ENCODE measurements at places on chromosomes 1 and 21.

- H3K27me3 ChIP-seq, result no peaks in the 10 kb centered on the region
- H3K4me1 ChIP-seq, result peaks cover 16% of the 10 kb centered on the region
Observed at GRCh38 chr1:9758559-9759121, 65.1 kb downstream of the CLSTN1 start.

GRCh38 chr1:9626201-9626608 lies 25.3 kb upstream of the PIK3CD start:
- peaks cover 1% of the 10 kb centered on the region for H3K27me3 ChIP-seq
- H3K27ac ChIP-seq, result no peak overlapping the region
- H3K36me3 ChIP-seq, result no peaks in the 10 kb centered on the region

- no peak overlapping the region for H3K27ac ChIP-seq
- DNase-seq, result no peak
- no peaks in the 10 kb centered on the region for H3K27me3 ChIP-seq
- no peak overlapping the region for H3K4me3 ChIP-seq
- H3K4me1 ChIP-seq, result peaks cover 6% of the 10 kb centered on the region
Observed at GRCh38 chr1:116981521-116982037, 20.0 kb upstream of the CD101 start.

GRCh38 chr1:203888807-203889251 lies 27.4 kb downstream of the SNRPE start:
- no peak overlapping the region for H3K4me3 ChIP-seq
- H3K4me1 ChIP-seq, result peaks cover 8% of the 10 kb centered on the region
- DNase-seq, result no peak
- no peak overlapping the region for H3K27ac ChIP-seq

- H3K4me3 ChIP-seq, result no peak overlapping the region
- no peaks in the 10 kb centered on the region for H3K27me3 ChIP-seq
Observed at GRCh38 chr21:43689556-43690337, 29.2 kb upstream of the PDXK start.

- DNase-seq, result no peak
- H3K4me1 ChIP-seq, result no peaks in the 10 kb centered on the region
- peaks cover 3% of the 10 kb centered on the region for H3K27me3 ChIP-seq
- no peak overlapping the region for H3K4me3 ChIP-seq
- no peak overlapping the region for H3K27ac ChIP-seq
Observed at GRCh38 chr1:192003295-192004077, 154.8 kb upstream of the RGS18 start.

- no peaks in the 10 kb centered on the region for H3K4me1 ChIP-seq
- H3K4me3 ChIP-seq, result no peak overlapping the region
- no peaks in the 10 kb centered on the region for H3K27me3 ChIP-seq
- DNase-seq, result no peak
- peaks cover 12% of the 10 kb centered on the region for H3K36me3 ChIP-seq
Observed at GRCh38 chr1:243686159-243686558, 163.9 kb downstream of the AKT3 start.

- H3K27me3 ChIP-seq, result no peaks in the 10 kb centered on the region
- peaks cover 48% of the 10 kb centered on the region for H3K4me1 ChIP-seq
- DNase-seq, result no peak
- H3K4me3 ChIP-seq, result peak overlapping the region; percentile 78
- H3K36me3 ChIP-seq, result no peaks in the 10 kb centered on the region
Observed at GRCh38 chr1:3530086-3530925, 75.8 kb downstream of the ARHGEF16 start.

GRCh38 chr1:150997126-150997872 lies 9.4 kb downstream of the MINDY1 start:
- no peak overlapping the region for H3K4me3 ChIP-seq
- peaks cover 13% of the 10 kb centered on the region for H3K36me3 ChIP-seq
- H3K4me1 ChIP-seq, result peaks cover 11% of the 10 kb centered on the region
